Stimulated activated CD4-positive, alpha-beta T cell treated with anti-CD3 and anti-CD28 coated beads, TNF-alpha, amount 100 ng/mL, for 1 hour (primary cell): ENCODE measurements at places on chromosomes 2 and 18.

- DNase-seq, result no peak
Observed at GRCh38 chr2:96304606-96305005, 740 bp downstream of the SNRNP200 start.

- DNase-seq, result no peak
Observed at GRCh38 chr18:62329691-62330454, 4.8 kb downstream of the TNFRSF11A start.

DNA sequence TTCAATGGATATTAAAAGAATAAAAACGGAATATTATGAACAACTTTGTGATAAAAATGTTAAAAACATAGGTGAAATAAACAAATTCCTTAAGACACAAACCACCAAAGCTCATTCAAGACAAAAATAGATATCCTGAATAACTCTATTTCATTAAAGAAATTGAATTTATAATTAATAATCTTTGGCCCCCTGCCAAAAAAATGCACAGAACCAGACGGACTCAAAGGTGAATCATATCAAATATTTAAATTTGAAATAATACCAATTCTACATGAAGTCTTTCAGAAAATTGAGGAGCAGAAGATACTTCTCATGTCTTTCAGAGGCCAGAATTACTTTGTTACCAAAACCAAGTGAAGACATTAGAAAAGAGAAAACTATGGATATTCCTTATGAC is 128.3 kb upstream of the KLHL29 start:
- DNase-seq, result no peak

DNA sequence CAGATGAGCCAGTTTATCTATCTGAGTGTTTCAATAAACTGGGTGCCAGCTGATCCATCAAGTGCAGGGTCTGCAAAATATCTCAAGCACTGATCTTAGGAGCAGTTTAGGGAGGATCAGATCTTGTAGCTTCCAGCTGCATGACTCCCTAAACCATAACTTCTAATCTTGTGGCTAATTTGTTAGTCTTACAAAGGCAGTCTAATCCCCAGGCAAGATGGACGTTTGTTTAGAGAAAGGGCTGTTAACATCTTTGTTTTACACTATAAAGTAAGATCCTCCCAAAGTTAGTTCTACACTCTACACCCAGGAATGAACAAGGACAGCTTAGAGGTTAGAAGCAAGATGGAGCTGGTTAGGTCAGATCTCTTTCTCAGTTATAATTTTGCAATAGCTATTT is 28.7 kb upstream of the HNMT start:
- no peak for DNase-seq

DNA sequence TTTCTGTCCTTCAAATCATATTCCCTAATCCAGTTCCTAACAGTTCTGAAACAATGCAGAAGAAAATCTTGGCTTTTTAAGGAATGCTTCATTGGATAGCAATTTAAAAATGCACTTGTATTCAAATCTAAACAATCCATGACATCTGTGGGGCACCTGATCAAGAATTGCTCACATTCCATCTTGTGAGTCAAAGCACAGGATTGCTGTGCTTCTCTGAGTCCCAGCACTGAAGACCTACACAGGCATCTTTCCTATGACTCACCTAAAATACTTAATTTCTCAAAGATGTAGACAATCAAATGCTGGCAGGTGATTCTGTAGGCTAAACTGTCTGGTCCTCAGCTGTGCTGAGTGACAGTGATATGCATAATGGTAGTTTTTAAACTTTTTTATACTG is 10.1 kb upstream of the ATP8B1 start:
- no peak for DNase-seq

- no peak for DNase-seq
Observed at GRCh38 chr2:152055366-152056108, 43.3 kb downstream of the CACNB4 start.

DNA sequence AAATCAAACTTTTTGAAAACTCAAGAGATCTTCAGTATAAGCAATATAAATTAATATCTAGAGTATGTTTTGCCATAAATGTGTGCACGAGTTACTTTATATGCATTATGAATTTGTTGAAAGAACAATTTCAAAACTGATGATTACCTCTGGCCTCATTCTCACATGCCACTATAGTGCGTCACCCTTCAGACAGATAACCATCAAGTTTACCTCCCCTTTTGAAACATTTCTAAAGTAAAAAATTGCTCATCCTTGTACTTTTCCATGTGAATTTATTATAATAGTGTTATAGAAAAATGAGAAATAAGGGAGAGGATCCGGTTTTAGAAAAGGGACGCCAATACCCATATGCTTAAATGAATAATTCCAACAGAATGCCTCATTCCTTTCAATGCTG is 38.3 kb downstream of the ZEB2 start:
- DNase-seq, result no peak

- no peak for DNase-seq
Observed at GRCh38 chr2:47012189-47012588, 96.6 kb upstream of the MCFD2 start.

- no peak for DNase-seq
Observed at GRCh38 chr2:235500761-235501672, 7.2 kb downstream of the AGAP1 start.

DNA sequence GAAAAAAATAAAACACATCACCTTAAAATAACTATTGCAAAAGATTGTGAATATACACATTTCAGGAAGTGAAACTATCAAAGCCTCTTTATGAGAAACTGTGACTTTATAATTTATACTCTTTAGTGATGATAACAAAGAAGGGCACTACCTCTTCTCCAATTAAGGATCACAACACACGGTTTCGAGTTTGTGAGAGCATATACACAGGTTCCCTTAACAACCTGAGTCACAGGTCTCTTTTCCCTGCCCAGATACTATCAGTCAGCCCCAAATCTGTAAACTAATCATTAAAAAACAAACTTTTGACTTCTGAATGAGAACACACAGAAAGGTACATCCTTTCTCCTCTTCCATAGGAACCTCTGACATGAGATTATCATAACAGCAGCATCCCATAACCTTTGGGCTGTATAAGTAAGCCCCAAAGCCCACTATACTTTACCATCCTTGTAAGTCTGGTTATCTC is 44.9 kb downstream of the PTPN2 start:
- DNase-seq, result no peak

DNA sequence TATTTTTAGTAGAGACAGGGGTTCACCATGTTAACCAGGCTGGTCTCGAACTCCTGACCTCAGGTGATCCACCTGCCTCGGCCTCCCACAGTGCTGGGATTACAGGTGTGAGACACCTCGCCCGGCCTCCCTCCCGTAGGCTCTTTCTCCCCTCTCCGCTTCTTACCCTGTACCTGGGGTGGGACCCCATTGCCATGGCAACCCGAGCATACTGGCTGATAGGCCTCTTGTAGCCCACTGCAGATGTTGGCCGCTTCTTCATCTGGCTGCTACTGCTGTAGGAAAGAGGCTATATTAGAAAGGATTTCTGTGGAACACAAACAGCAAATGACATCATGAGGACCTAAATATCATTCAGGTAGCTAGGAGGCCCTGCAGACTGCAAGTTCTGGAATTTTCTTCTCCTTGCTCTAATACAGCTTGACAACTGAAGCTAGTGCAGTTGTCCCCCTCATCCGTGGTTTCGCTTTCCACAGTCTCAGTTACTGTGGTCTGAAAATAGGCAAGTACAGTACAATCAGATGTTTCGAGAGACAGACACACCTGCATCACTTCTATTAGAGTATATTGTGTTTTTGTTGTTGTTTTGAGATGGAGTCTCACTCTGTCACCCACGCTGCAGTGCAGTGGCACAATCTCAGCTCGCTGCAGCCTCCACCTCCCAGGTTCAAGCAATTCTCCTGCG is 51.6 kb upstream of the ASXL2 start:
- DNase-seq, result no peak

- DNase-seq, result no peak
Observed at GRCh38 chr2:118121101-118121500, 32.8 kb downstream of the INSIG2 start.

DNA sequence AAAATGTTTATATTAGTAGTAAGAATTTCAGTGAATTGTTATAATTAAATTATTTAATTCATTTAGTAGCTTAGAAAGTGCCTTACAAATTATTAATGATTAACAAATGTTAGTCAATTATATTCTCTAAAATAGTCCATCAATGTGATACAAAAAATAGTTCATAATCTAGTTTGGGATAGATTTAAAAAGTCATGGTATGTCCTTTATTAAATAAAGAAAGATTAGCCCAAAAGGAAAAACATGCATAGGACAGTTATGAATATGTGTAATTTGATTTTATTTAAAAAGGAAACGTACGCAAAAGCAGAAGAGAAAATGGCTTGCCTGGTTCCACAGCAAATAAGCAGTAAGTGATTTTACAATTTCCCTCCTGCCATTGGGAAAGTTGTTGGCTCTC is 768.5 kb downstream of the TRIB2 start:
- no peak for DNase-seq

DNA sequence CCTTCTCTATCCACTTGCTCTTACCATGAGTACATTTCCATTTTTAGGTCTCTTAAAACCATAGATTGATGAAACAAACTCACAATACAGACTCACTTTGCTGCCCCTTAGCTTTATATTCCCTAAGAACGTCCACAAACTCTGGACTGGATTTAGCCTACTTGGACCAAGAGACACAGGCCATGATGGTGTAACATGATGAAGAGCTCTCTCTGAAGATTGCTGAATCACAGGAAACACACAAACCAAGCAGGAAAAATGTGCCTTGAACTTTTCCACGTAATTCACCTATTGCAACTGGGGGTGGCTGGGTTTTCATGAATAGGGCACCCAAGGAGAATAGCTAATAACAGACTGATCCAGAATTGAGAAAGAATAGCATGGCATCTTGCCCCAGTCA is 201.7 kb upstream of the RBBP8 start:
- DNase-seq, result no peak

DNA sequence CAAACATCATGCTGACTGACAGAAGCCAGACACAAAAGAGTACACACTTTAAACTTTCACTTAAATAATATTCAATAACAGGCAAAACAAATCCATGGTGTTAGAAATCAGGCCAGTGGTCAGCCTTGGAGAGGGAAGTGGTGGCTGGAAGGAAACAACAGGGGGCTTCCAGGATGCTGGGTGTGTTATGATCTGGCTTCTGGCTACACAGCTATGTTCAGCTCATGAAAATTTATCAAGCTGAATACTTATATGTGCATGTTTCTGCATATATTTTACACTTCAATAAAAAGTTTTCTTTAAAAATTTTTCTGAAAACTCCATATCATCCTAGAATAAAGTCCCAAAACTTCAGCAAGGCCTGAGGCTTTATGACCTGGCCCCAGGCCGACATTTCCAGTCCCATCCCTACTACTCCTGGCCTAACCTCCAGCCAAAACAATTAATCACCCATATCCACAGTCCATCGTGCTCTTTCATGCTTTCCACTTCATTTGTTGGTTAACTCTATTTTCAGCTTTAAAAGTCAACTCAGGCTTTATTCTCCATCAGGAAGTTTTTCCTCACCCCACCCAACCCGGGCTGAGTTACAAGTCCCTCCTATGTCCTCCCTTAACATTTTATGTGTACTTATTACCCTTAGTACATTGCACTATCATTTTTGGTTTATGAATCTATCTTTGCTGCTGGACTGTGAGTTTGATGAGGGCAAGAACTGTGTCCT is 27.9 kb upstream of the SPTBN1 start:
- no peak for DNase-seq

- DNase-seq, result no peak
Observed at GRCh38 chr18:49733321-49733720, 80.0 kb downstream of the ACAA2 start.

DNA sequence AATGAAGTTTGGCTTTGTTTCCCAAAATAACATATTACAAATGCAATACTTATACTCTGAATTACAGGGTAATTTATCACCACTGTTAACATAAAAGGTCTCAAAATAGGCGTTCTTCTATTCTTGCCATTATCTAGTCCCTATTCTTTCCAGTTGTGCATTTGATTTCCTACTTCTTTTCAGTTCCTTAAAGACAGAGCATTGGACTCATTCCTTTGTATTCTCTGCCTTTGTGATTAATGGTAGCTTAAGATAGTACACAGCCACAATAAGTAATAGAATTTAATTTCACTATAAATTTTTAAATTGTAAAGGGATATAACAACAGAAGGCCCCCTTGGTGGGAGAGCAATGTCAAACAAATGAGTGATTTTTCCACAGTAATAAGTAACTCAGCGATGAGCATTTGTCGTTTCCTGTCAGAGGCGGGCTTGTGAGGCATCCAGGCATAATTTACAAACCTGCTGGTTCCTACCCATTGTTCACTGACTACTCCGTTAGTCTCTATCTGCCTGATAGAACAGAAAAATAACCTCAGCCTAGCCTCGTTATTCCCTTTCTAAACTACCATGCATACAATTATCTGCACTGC is 456.6 kb upstream of the REG3G start:
- DNase-seq, result no peak

DNA sequence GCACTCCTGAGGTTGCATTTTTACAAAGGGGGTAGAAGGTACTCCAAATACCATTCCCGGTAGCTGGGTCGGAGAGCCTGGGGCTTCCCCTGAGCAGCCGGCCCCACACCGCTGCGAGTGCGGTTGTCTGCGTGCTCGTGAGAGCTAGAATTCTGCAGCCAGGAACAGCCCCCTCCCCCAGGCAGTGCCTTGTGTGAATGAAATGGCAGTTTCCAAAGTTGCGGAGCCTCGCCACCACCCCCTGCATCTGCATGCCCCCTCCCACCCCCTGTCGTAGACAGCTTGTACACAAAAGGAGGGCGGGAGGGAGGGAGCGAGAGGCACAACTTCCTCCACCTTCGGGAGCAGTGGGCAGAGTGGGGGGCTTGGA is 1.1 kb downstream of the MYCN start:
- no peak for DNase-seq

GRCh38 chr2:176637142-176637485 is 367.9 kb downstream of the MTX2 start:
- no peak for DNase-seq

GRCh38 chr18:55402731-55403405 is 185.1 kb downstream of the TCF4 start:
- no peak for DNase-seq

DNA sequence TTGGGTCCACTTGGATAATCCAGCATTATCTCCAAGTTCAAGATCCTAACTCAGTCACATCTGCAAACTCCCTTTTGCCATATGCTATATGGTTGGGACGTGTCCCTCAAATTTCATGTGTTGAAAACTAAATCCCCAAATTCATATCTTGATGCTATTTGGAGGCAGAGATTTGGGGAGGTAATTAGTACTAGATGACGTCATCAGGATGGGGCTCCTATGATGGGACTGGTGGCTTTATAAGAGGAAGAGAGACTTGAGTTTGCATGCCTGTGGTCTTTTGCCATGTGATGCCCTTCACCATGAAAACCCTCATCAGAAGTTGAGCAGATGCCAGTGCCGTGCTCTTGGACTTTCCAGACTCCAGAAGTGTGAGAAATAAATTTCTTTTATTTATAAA is 16.8 kb upstream of the SMAD4 start:
- no peak for DNase-seq

GRCh38 chr2:69213201-69213600 is 173.8 kb downstream of the GFPT1 start:
- no peak for DNase-seq

DNA sequence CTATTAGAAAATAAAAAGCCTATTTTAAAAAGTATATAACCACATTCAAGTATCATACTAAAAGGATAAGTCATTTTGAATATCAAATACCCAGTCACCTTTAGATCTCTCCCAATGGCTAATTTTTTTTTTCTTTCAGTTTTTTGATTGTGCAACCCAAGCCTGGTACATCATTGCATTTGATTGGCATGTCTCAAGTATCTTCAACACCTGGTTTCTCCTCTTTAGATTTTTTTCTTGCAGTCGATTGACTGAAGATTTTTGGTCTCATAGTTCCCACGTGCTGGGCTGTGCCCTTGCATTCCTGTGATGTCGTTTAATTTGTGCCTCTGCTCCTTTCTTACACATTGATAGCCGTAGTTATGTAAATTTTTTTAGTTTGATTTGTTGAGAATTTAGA is 40.7 kb downstream of the ATIC start:
- no peak for DNase-seq
